Choroid plexus epithelial cell (primary cell): ENCODE measurements at places on chromosomes 2 and 18.

DNA sequence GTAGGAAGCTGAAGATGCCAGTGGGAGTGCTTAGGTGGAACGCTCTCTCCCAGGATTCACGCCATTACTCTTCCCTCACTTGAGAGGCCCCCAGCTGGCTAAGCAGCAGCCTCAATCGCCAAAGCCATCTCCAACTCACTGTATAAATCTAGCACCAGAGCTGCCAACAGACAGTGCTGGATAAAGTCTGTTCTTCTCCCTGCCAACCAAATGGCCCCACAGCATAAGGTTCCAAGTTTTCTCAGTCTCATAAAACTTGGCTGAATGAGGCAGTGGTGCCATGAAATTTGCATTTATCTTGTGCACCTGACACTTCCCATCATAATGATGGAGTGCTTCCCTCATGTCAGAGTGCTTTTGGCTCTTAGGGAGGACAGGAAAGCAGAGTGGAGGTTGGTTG lies 428.2 kb upstream of the ETAA1 start:
- no peak for DNase-seq

GRCh38 chr2:38765149-38765548 lies 12.9 kb upstream of the GEMIN6 start:
- peak; percentile 63 for DNase-seq

- no peak for DNase-seq
Observed at GRCh38 chr2:149346272-149346671, 15.9 kb downstream of the LYPD6 start.

DNA sequence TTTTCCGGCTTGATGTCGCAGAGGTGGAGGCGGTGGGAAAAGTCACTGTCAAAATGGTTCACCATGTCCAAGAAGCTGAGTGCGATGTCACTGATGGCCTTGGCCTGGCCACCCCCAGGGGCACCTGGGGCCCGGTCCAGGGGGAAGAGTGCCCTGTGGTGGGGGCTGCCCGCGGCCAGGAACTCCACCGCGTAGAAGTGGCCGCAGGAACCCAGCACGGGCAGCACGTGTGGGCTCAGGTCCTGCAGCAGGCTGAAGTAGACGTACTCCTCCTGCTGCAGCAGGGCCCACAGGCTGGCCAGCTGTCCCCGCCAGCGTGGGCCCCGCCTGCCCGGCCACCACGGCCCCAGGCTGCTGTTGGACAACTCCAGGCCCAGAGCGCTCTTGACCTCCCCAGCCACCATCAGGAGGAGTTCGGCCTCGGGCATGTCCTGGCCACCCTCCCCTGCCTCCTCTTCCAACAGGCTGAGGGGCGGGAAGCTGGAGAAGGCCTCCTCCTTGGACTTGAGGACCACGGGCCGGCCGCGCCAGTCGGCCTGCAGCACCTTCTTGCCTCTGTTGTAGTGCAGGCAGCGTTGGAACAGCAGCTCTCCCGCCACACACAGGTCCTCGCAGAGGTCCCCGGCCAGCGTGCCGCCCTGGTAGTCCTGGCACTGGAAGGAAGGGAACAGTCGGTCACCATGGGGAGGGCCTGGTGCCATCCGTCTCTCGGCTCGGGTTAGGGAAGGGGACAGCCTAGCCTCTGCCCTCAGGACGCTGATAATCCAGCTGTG lies 10.3 kb downstream of the DIPK1C start:
- no peak for DNase-seq

DNA sequence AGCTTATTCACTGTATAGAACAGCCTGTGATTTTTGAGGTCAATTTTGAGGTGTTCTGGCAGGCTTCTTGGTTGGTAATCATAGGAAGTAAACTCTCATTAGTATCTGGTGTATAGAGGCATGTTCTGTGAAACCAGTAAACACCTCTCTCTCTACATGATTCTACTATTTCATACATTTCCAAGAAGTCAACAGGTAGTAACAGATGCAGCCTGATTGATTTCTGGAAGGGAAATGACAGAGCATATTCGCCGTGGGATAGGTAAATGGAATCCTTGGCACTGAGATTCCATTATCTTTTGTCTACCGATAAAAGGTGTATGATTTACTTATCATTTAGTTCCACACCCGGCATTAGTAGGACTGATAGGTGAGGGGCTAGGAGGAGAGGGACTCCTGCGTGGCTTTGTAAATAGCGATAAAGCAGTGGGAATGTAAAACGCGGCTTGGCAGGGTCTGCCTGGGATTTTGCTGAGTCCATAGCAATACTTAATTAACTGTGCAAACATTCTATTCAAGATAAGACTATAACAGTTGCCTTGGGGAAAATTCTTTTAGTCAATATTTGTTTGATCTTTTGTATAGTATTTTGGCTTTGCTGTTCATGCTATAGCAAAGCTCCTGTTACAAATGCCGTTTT lies 32.3 kb downstream of the LYPD6B start:
- DNase-seq, result no peak
